Right cardiac atrium (tissue), 5 donors: ENCODE measurements at places on chromosomes 2 and 18. TPM values are rescaled to one million over a fixed set of nuclear protein-coding genes. Genes with fewer than 3 reads are reported as not detected.

DNA sequence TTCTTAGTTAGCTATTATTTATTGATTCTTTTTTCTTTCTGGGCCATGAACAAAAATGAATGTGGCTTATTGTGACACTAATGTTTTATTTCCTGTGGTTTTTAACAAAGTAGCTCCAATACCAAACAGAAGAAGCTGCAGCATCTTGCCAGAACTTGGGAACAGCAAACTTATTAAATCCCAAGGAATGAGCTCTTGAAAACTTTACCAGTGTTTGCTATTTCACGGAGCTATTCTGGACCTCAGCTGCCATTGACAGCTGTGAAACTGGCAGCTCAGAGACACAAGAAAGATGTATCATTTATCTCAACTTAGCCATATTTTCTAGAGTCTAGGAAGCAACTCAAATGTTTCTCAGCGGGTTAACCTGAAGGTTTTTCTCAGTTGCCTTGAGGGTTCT is 91.0 kb upstream of the NEUROD1 start:
- DNase-seq: no peak

The IL36RN gene
- not detected for total RNA-seq

- no peak for DNase-seq
Observed at GRCh38 chr2:38875227-38875575, 533 bp downstream of the DHX57 start.

DNA sequence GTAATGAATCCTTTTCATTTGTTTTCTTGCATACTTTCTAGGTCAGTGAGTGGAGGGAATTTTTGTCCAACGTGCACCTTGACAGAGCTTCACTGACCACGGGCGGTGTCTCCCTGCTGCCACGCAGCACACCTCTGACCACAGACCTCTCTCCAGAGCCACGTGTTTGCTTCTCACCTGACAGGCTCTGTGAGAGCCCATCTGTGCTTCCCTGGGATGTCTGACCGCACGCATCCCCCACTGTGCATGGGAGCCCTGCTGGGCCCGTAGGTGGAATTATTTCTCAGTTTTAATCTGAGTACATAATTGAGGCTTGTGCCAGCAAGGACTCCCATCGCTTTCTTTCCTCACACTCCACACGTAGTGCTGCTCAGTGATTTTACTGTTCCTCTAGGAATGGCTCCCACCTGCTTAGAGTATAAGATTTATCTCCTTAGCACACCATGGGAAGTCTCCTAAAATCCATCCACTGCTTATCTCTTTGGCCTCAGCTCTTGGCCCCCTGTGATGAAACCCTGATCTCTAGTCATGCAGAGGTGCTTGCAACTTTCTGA is 482.6 kb downstream of the TSN start:
- DNase-seq: no peak

- no peak for DNase-seq
Observed at GRCh38 chr18:53380063-53380639, 844.3 kb downstream of the MBD2 start.
